ENCODE measurements at places on chromosomes 4 and X. TPM values are rescaled to one million over a fixed set of nuclear protein-coding genes. Genes with fewer than 3 reads are reported as not detected.

DNA sequence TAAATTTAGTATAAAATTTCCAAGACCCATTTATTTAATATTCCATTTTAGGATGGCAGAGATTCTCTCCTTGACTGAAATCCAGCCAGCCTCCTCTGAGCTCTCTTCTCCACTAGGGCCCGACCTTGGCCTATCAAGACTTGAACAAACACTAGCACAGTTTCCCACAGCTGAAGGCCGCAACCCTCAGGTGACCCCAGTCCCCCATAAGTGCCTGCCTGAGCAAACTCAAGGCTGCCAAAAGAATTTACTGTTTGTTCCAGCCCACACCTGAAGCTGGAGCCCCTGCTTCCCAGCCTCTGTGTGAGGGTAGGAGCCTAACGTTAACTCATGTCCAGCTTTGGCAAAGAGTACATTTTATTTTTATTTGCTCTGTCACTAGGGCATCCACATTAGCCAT, 629.0 kb upstream of the ZFP42 start:
- DNase-seq = no peak

DNA sequence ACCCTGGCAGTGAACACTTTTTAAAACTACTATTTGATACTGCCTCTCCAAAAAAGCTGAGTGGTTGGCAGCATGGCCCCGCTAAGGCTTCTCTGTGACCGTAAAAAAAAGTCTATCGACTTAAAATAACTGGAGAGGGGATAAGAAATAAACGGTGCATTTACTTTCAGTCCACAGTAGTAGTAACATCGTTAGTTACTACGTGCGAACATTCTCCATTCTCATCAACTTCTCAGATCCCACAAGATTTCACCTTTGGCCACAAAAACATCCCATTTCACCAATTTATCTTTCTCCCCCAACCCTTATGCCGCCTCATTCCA, 524 bp upstream of the EXOSC9 start:
- DNase-seq = no peak

DNA sequence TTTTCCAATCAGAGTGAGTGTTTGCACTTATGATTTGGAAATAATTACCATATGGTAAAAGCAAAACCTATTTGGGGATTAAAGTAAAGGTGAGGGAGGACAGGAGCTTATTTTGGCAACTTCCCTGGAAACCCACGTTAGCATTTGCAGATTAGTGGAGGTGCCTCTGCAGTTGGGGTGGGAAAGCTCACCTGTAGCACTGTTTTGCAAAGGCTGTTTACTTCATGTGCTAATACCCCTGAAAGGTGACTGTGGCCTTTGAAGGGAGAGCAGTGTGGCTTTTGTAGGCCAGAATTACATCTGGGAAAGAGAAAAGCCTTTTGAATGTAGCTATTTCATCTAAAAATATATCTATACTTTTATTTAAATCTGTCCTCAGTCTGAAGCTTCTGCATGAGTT, 9.4 kb downstream of the SUPT20HL1 start:
- no peak for DNase-seq

Gene RHOXF1
- polyA plus RNA-seq = 0.33 TPM

Gene AMTN
- not detected for polyA plus RNA-seq

DNA sequence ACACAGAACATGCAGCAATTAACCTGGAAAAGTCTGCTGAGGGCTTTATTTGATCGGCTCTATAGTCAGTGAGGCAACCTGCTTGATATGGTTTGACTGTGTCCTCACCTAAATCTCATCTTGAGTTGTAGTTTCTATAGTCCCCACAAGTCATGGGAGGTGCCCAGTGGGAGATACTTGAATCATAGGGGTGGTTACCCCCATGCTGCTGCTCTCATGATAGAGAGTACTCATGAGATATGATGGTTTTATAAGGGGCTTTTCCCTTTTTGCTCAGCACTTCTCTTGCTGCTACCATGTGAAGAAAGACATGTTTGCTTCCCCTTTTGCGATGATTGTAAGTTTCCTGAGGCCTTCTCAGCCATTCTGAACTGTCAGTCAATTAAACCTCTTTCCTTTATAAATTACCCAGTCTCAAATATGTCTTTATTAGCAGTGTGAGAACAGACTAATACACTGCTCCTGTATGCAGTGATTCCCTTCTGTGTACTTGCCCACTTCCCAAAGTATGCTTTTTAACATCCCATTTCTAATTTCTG, 78.2 kb downstream of the NPFFR2 start:
- no peak for DNase-seq

Gene OCRL
- polyA plus RNA-seq = 0.57 TPM

GRCh38 chr4:52251864-52252263, 200.8 kb downstream of the SPATA18 start:
- DNase-seq = no peak

GRCh38 chrX:153549231-153549630, 31.8 kb downstream of the ATP2B3 start:
- no peak for DNase-seq

DNA sequence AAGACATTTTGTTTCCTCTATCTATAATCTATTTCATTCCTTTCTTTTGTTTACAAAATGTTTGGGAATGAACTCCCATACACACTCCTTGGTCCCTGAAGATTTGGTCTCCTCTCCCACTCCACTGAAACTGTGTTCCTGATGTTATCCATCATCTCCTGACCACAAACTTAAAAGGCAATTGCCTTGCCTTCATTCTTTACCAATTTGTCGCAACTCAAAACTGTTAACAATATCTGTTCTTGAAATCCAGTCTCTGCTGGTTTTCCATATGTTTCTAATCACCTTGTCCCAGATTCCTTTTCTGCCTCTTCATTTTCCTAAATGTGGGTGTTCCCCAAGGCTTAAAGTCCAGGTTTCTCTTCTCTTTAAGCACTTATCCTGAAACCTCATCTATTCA, 262.2 kb upstream of the TTC29 start:
- no peak for DNase-seq

Gene AKAP4
- polyA plus RNA-seq = not detected

DNA sequence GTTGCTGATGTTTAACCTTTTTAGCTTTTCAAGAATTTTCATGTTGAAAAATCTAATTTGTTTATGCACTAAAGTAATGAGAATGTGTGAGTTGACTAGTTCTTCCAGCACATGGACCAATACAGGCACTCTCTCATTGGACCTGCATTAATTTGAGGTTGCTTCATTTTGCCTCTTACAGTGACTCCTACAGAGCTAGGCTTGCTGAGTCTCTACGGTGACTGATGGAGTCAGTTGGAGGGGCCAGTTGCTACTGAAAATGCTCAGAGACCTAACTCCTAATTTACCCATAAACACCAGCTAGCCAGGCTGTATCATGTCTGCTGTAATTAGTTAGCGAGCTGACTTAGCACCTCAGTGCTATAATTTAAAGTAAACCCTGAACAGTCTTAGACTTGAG, 10.9 kb downstream of the MTHFD2L start:
- no peak for DNase-seq

DNA sequence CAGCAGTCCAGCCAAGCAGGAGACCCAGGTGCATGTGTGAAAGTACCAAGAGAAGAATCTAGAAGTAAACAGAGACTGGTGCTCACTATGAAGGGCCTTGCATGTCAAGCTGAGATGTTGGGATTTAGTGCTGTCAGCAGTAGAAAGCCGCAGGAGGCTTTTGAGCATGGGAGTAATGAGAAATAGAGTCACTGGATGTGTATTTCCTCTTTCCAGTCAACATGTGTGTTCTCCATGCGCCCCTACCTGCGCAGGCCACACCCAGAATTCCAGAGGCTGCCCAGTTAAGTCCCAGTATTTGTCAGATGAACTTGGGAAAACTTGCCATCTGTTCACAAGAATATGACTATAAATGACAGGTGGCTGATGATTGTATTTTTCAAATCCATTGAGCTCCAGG, 4.5 kb upstream of the MAMLD1 start:
- no peak for DNase-seq

- no peak for DNase-seq
Observed at GRCh38 chr4:2933566-2934076, 29.6 kb downstream of the NOP14 start.

Gene PRSS12
- polyA plus RNA-seq = not detected

GRCh38 chrX:40245488-40246071, 147.8 kb upstream of the BCOR start:
- DNase-seq = no peak

Gene ZBED1
- polyA plus RNA-seq = 36.7 TPM

Gene NWD2
- not detected for polyA plus RNA-seq

DNA sequence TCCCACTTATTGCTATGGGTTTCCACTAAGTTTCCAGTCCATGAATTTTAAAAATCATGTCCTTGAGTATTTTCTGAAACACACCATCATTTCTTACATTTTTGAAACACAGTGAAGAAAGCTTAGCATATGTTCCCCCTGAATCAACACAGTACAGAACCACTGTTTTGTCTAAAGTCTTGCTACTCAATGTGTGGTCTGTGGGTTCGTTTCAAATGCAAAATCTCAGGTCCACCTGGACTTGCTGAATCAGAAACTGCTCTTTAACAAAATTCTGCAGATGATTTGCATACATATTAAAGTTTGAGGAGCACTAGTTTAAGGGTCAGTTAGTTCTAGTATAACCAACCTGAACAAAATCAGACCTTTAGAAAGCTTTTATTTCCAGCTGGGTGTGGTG, 60.4 kb downstream of the SUPT20HL2 start:
- DNase-seq = no peak

DNA sequence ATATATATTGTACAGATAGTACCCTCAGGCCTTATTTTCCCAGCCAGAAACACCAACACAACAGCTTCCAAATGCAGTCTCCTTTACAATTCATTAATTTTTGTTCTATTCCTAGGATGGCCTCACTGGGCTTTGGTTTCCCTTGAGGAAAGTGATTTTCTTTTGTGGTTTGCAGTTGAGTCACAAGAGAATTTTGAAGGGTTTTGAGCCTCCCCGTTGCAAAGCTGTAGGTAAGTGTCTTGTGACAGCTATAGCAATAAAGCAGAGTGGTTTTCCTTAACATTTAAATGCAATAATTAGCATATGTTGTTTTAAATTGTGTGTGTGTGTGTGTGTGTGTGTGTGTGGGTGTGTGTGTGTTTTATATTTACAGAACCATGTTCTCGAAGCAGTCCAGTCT, 54.1 kb upstream of the WDR17 start:
- no peak for DNase-seq

GRCh38 chrX:72020788-72021187, 110.1 kb downstream of the NHSL2 start:
- no peak for DNase-seq

GRCh38 chr4:115279330-115279729, 165.9 kb upstream of the NDST4 start:
- DNase-seq = no peak

DNA sequence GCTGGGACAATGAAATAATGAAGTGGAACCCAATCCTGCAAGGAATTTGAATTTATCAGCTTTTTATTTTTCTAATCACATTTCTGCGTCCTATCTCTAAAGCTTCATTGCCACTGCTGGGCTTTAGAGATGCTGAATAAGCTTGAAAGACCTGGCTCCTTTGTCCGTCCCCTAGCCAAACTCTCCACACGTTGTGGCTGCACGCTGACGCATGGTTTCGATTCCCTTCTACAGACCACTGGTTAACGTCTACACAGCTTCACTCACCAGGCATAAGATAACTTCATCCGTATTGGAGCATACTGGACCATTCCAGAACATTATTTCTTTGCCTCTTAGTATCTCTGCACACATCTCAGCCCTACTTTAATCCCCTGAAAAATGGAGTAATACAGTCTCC, 31.2 kb downstream of the SPANXN3 start:
- DNase-seq = no peak

Gene VGLL1
- not detected for polyA plus RNA-seq

Gene FGFR3
- polyA plus RNA-seq = not detected

DNA sequence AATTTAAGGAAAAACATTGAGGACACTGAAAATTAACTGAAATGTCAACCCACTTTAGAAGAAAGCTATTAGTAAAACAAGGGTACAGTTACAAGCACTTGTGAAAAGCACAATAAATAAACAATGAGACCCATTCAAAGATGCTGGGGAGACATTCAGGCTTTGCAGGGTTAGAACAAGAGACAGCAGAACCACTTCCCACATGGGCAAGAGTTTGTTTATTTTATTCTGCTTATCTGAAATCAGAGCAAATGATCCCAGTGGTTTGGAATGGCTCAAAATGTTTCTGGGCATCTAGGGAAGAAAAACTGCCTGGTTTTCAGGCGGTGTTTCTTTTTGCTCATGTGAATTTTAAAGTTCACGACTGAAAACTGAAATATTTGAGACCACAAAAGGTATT, 42.4 kb downstream of the PPP3CA start:
- DNase-seq = no peak

DNA sequence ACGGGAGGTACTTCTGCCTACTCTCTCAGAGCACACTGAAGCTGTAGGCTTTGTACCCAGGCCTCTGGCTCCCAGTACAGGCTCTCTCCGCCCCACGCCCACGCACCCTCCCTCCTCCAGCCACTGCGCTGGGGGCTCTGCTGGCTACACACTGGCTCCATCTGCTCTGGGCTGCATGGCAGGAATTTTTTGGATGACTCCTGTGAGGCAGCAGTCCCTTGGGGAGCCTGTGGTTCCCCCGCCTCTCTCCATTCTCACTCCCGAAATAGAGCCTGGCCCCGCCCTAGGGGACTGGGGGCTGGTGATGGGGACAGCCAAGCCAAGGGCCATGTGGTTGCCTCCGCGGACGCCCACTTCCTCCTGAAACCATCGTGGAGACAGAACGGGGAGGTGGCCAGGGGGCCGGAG, 58.1 kb upstream of the ADRA2C start:
- DNase-seq = no peak

- no peak for DNase-seq
Observed at GRCh38 chr4:148396986-148397673, 45.1 kb downstream of the NR3C2 start.

GRCh38 chr4:48268956-48269860, at the start of gene TEC:
Gene TEC (minus strand): TSS chr4:48269838. CDS start chr4:48228614, 41,224 bp downstream.
- peak; percentile 19 for DNase-seq

Gene KLF3
- polyA plus RNA-seq = 56.6 TPM

Gene CT47B1
- not detected for polyA plus RNA-seq

DNA sequence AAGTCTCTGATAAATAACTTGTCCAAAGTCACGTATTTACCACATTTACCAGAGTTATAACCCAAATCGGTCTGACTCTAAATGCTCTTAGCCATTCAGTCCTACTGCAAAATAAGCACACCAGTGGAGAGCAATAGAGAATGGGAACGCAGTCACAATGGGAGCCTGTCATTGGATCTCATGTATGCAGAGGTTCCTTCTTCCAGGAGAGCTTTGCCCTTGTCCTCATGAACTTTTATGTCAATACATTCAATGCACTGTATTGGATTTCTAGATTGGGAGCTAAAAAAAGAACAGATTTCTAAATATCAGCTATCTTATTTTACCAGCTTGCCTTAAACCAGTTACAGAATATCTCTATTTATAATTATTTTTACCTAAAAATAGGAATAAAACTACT, 149.1 kb upstream of the CXXC4 start:
- DNase-seq = no peak

DNA sequence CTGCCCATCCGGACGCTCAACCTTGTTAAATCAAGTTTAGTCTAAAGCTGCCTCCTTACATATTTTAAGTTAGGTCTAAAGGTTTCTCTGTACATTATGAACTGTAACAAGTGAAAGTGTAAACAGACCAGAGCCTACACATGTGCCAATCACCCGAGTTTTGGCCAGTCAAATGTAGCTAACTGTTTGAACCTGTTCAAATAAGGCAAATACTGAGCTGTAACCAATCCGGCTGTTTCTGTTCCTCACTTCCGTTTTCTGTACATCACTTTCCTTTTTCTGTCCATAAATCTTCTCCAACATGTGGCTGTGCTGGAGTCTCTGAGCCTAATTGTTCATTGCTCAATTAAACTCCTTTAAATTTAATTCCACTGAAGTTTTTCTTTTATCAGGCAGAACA, 113.3 kb upstream of the SHISA3 start:
- no peak for DNase-seq

GRCh38 chr4:154928640-154929257, 147.7 kb downstream of the RBM46 start:
- DNase-seq = no peak

GRCh38 chr4:101411926-101412325, 64.6 kb upstream of the PPP3CA start:
- no peak for DNase-seq

Measured in naive thymus-derived CD8-positive, alpha-beta T cell (primary cell).